ENCODE measurements at places on chromosomes 13 and 19. TPM values are rescaled to one million over a fixed set of nuclear protein-coding genes. Genes with fewer than 3 reads are reported as not detected.

GRCh38 chr19:7762719-7763293, at the start of gene CLEC4M:
CLEC4M (plus strand) TSS chr19:7763243; CDS start chr19:7763267, 24 bp downstream.
- no peak for DNase-seq

DNA sequence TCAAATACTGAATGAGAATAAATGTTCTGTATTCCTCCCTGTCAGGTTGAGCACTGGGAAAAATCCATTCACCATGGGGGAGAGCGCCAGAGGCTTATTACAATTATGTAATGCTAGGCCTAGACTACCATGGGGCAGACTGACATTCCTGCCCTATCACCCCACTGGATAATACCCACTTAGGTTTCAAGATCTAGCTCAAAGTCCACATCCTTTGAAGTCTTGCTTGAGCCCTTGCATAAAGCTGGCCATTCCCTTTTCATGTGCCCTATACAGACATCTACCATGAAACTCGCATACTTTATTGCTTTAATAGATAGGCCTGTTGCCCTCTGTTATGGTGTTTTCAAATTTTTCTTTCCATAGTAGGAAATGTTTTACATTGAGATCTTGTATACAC, 149.3 kb downstream of the RGCC start:
- no peak for DNase-seq

DNA sequence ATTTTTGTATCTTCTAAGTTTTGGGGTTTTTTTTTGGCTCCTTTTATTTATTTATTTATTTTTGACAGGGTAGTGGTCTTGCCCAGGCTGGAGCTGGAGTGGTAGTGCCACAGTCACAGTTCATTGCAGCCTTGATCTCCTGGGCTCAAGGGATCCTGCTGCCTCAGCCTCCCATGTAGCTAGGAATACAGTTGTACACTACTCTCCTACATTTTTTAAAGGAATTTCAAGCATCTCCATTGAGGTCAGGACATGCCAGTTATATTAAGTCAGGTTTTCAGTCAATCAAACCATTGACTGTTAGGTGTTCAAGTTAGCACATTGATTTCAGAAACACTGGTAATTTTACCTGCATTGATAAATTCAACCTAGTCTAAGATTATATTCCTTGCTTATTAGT, 480.5 kb upstream of the SPRY2 start:
- no peak for DNase-seq

The FAM187B gene
- not detected for polyA plus RNA-seq

GRCh38 chr13:77267362-77267761, 59.5 kb downstream of the MYCBP2 start:
- no peak for DNase-seq

The WIZ gene
- polyA plus RNA-seq, result 28.0 TPM

DNA sequence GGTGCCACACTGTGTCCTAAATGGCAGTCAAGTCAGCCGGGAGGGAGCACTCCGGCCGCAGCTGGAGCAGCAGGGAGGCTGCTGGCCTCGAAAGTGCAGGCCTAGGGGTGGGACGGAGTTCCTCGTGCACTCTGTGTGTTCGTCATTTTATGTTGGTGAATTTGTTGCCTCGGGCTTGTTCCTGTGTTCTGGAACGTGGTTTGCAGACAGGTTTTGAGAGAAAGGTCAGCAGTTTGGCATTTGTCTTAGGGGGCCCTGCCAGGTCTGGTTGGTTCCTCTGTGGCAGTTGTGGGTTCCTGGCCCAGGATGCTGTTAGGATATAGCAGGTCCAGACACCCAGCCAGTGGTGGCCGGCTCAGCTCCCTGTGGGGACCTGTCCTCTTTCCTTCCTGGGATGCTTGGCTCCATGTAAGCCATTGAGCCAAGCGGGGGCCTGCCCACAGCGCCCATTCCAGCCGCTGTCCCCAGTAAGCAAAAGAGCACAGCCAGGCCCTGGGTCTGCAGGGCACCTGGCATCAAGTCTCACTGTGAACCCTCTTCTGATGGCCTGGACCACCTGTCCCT, 30.0 kb downstream of the MPHOSPH8 start:
- no peak for DNase-seq

The ATP8A2 gene
- polyA plus RNA-seq, result 7.4 TPM

GRCh38 chr13:32040052-32040642, 8.6 kb downstream of the FRY start:
- no peak for DNase-seq

The KLF1 gene
- polyA plus RNA-seq, result 0.40 TPM

The TMC4 gene
- 29.4 TPM for polyA plus RNA-seq

DNA sequence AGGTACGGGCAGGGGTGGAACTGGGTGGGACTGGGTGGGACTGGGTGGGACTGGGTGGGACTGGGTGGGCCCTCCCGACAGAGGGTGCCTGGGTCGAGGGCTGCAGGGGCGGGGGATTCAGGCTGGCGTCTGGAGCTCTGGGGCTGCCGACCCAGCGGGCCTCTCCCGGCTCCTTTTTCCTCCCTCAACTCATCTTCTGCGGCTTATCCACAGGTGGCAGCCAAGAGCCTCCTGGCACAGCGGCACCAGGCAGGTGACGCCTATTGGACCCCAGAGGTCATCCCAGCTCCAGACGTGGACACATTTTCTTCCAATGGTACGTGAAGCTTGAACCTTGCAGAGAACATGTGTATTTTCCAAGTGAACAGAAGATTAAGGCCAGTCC, 533 bp downstream of the ZNF544 start:
- no peak for DNase-seq
